Activated T-cell treated with anti-CD3 and anti-CD28 coated beads, Interleukin-2, amount 50 U/mL, for 4 hours (primary cell): ENCODE measurements at places on chromosomes 5 and 9. TPM values are rescaled to one million over a fixed set of nuclear protein-coding genes. Genes with fewer than 3 reads are reported as not detected.

GRCh38 chr5:15601274-15601673 lies 101.3 kb downstream of the FBXL7 start:
- no peak for DNase-seq

The PDE6A gene
- not detected for total RNA-seq

DNA sequence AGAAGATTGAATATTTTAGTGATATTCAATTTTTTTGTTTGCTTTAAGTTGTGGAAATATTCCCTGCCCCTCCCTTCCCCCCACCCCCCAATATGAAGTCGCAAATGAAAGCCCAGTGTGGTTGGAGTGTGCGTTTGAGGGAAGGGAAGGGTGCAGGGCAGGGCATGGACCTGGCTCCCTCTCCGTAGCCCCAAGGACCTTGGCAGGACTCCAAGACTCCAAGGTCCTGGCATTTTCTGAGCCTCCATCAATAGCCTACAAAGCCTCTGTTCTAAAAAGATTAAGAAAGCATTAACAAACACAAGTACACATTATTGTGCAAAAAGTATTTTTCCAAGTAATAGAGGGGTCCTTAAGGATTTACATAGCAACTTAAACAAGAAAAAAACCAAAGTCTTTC lies 38.8 kb upstream of the PTPN3 start:
- DNase-seq, result no peak

The STKLD1 gene
- total RNA-seq, result 0.16 TPM

The LTC4S gene
- total RNA-seq, result 0.61 TPM

GRCh38 chr5:143130613-143131305 lies 272.7 kb downstream of the NR3C1 start:
- no peak for DNase-seq

DNA sequence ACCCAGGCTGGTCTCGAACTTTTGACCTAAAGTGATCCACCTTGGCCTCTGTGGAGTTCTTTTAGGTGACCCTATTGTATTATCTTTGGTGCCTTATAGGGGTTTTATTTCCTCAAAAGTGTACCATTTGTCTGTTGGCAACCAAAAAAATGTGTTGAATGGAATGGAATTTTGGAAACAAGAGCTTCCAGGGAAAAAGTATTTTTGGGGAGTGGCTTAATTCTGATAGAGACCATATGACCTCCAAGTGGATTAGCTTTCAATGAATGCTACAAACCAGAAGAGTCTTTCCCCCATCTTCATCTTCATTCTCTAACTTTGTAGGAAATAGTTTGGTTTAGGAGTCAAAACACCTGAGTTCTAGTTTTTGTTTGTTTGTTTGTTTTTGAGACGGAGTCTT lies 3.4 kb upstream of the OGN start:
- DNase-seq, result no peak

DNA sequence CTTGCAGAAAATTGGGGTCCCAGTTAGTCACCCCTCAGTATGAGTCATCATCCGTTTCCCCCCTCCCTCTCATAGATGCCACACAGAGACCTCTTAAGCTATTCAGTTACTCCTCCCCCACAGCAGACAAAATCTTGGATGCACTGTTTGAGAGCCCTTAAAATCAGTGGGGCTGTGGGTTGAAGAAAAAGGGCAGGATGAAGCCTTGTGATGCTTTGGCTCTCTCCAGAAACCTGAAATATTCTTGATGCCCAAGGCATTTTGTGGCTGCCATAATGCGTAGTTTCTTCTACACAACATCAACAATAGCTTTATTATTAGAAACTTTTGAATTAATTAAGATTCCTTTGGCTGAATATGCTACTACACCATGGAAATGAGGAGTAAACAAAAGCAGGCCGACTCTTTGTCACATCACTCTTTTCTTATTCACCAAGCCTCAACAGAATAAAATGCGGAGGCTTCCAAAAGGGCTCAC lies 133.8 kb downstream of the MRPS30 start:
- DNase-seq, result no peak

The POU4F3 gene
- not detected for total RNA-seq

GRCh38 chr9:91486699-91487497 lies 63.3 kb upstream of the NFIL3 start:
- no peak for DNase-seq

The TRAF2 gene
- 73.4 TPM for total RNA-seq

The ANKRD31 gene
- total RNA-seq, result 0.37 TPM

DNA sequence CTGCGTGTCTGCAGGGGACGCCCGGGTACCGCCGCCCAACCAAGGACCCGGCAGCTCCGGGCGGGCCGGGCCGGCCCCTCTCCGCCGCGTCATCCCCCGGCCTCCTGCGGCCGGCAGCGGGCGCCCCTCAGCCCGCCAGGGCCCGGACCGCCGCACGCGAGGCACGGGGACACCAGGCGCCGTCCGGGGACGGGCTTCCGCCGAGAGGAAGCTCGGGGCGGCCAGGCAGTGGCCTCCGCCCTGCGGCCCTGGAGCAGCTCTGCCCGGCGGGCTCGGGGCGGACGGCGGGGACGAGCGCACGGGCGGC lies 373 bp downstream of the FBXW5 start:
- no peak for DNase-seq

- DNase-seq, result no peak
Observed at GRCh38 chr5:150122158-150122510, 33.5 kb downstream of the PDGFRB start.

GRCh38 chr5:123611406-123611709 lies 99.4 kb downstream of the CSNK1G3 start:
- no peak for DNase-seq

The MYOZ3 gene
- not detected for total RNA-seq

The SNCAIP gene
- total RNA-seq, result not detected

DNA sequence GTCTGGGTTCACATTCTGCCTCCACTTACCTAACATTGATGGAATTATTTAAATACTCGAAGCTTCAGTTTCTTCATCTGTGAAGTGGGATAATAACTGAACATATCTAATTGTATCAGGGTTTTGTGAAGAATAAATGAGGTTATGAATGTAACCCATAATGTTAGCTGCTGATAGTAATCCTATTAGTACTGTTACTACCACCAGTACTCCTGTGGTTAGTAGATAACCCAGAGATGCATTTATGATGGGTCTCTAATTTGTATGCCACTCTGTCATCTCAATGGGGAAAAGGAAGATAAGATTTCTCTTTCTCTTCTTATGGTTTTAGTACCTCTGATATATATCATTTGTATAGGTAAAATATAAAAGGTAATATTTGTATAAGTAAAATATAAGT lies 16.0 kb downstream of the CPEB4 start:
- no peak for DNase-seq

DNA sequence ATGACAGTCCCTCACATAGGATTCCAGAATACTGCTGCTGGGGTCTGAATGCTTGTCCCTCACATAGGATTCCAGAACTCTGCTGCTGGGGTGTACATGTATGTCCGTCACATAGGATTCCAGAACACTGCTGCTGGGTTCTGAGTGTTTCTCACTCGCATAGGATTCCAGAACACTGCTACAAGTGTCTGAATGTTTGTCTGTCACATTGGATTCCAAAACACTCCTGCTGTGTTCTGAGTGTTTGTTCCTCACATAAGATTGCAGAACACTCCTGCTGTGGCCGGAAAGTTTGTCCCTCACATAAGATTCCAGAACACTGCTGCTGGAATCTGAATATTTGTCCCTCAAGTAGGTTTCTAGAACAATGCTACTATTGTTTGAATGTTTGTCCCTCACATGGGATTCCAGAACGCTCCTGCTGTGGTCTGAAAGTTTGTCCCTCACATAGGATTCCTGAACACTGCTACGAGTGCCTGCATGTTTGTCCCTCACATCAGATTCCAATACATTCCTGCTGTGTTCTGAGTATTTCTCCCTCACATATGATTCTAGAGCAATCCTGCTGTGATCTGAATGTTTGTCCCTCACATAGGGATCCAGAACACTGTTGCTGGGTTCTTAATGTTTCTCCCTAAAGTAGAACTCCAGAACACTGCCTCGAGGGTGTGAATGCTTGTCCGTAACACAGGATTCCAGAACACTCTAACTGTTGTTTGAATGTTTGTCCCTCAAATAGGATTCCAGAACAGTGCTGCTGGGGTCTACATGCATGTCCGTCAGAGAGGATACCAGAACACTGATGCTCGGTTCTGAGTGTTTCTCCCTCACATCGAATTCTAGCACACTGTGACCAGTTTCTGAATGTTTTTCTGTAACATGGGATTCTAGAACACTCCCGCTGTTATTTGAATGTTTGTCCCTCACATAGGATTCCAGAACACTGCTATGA lies 200.4 kb downstream of the FOXD4L6 start:
- no peak for DNase-seq

The ADAMTS16 gene
- total RNA-seq, result not detected

The SAXO1 gene
- not detected for total RNA-seq

GRCh38 chr5:96384353-96384752 lies 48.7 kb downstream of the PCSK1 start:
- no peak for DNase-seq

DNA sequence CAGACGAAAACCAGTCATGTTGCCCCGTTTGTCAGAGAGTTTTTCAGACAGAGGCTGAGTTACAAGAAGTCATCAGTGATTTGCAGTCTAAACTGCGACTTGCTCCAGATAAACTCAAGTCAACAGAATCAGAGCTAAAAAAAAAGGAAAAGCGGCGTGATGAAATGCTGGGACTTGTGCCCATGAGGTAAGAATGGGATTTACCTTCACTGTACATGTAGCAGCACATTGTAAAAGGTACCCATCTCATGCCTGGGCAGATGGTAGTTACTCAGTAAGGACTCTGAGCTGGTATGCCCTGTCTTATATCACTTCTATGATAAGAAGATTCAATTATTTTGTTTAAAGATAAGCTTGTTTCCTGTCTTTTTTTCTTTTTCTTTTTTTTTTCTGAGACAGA lies 38.8 kb downstream of the RAD50 start:
- no peak for DNase-seq

- no peak for DNase-seq
Observed at GRCh38 chr5:178537467-178538371, 52.5 kb downstream of the COL23A1 start.

DNA sequence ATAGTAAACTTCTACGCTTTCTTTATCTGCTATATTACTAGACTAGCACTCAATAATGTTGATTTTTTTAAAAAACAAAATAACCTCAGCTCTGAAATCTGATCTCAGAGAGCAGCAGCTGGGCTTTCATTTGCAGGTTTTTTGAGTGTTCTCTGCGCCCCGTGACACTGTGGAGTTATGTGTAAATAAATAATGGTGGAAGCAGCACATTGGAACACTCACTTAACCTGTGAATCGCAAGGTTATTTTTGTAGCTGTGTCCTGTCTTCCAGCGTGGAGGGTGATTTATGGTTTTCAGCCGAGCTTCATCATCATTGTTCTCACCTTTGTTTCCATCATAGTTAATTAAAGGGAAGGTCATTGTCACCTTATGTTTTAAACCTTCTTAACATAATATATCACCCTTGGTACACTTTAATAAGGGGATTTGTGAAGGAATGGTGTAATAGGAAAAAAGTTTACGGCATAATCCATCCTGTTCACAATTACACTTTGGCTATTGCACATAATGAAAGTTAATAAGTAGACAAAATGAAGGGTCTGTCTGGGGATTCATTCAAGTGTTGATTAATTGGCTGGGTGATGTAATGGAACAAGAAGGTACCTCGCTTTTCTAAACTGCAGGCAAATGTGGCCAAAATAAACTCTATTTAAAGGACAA lies 493.3 kb upstream of the ADAMTS16 start:
- no peak for DNase-seq

DNA sequence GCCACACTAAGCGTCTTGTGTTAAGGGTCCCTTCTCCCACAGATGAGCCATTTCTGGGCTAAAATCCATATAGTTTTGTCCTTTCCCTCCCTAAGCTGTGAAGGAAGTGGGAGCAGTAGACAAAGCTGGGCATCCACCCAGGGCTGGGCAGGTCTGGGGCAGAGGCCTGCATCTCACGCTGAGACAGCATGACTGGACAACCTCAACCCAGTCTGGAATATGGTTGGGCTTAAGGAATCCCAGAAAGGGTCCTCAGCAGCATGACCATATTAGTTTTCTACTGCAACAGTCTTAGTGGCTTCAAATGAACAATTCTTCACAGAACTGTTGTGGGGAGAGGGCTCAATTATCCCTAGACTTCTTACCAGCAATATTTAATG lies 173.8 kb downstream of the AUH start:
- DNase-seq, result no peak

GRCh38 chr9:88270413-88270812 lies 117.8 kb upstream of the SPIN1 start:
- no peak for DNase-seq

The HK3 gene
- 0.61 TPM for total RNA-seq

- no peak for DNase-seq
Observed at GRCh38 chr5:4781299-4781698, 358.8 kb upstream of the ADAMTS16 start.

GRCh38 chr9:98031935-98032334 lies 24.6 kb upstream of the NANS start:
- no peak for DNase-seq

GRCh38 chr9:14315875-14316601 lies 2.1 kb upstream of the NFIB start:
- DNase-seq, result no peak

The NIM1K gene
- total RNA-seq, result 0.65 TPM

The FOXD4 gene
- total RNA-seq, result 0.10 TPM

DNA sequence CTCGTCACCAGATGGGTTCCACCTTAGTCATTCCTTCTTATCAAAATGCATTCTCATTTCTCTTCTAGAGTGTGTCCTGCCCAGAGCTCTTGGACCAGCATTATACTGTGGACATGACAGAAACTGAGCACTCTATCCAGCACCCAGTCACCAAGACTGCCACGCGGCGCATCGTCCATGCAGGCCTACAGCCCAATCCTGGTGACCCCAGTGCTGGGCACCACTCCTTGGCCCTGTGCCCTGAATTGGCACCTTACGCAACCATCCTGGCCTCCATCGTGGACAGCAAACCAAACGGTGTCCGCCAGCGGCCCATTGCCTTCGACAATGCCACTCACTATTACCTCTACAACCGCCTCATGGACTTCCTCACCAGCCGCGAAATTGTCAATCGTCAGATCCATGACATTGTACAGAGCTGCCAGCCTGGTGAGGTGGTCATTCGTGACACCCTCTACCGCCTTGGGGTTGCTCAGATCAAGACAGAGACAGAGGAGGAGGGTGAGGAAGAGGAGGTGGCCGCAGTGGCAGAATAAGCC lies 34.6 kb downstream of the CSF1R start:
- no peak for DNase-seq

The IL13 gene
- total RNA-seq, result 56.8 TPM

GRCh38 chr5:147746986-147747385 lies 35.5 kb downstream of the JAKMIP2 start:
- DNase-seq, result no peak

DNA sequence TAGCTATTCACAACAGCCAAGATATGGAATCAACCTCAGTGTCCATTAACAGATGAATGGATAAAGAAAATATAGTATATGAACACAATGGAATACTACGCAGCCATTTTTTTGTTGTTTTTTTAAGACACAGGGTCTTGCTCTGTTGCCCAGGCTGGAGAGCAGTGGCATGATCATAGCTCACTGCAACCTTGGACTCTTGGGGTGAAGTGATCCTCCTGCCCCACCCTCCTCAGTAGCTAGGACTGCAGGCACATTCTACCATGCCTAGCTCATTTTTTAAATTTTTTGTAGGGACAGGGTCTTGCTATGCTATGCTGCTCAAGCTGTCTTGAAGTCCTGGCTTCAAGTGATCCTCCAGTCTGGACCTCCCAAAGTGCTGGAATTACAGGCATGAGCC lies 38.5 kb downstream of the CERT1 start:
- DNase-seq, result no peak
